ENCODE measurements at places on chromosomes 3 and 15.

- DNase-seq = no peak
Observed at GRCh38 chr15:31081056-31081455, 20.5 kb downstream of the TRPM1 start.

DNA sequence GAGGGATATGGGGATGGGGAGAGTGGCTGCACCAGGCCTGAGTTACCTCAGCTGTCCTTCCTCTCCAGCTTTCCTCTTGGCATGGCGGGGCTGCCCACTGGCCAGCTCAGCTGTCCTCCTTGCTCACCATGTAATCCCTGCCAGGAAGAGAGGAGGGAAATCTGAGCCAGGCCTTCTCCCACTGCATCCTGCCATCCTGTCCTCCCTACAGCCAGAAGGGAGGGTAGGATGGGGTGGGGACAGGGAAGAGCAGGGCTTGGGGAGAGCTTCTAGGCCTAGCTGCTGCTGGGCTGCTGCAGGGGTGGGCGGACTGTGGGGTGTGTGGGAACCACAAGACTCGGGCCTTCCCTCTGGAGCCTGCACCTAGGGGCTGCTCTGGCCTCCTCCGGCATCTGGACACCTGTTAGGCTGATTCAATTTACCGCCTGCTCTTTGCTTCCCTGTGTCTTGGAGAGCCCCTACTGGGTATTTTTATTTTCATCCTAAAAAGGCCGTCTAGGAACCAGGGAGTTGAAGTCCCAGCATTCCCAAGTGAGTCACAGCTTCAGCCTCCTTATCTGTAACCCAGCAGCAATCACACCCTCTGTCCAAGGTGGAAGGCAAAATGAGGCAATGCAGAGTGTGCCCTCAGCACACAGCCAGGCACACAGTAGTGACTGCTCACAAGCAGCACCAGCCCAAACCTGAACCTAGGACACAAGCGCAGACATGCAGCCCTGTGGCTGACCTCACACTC lies 13.1 kb upstream of the KY start:
- DNase-seq = no peak

- no peak for DNase-seq
Observed at GRCh38 chr3:186069199-186069598, 39.7 kb downstream of the ETV5 start.

DNA sequence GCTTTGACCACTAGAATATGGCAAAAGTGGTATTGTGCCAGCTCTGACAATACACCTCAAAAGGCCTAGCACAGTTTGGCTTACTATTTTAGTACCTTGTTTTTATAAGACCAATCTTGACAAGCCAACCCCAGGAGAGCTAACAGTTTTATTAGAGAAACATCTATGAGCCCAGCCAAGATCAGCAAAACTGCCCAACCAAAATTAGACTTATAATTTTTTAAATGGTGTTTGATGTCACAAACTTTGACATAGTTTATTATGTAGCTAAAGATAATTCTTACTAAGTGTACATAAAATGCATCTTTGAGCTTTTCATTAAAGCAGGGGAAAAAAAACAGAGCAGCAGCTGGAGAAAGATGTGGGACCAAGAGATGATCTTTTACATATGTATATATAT lies 537.5 kb downstream of the ZPLD1 start:
- no peak for DNase-seq

- DNase-seq = no peak
Observed at GRCh38 chr3:61610316-61610715, 48.9 kb downstream of the PTPRG start.
